ENCODE measurements at places on chromosomes 11 and 22.

DNA sequence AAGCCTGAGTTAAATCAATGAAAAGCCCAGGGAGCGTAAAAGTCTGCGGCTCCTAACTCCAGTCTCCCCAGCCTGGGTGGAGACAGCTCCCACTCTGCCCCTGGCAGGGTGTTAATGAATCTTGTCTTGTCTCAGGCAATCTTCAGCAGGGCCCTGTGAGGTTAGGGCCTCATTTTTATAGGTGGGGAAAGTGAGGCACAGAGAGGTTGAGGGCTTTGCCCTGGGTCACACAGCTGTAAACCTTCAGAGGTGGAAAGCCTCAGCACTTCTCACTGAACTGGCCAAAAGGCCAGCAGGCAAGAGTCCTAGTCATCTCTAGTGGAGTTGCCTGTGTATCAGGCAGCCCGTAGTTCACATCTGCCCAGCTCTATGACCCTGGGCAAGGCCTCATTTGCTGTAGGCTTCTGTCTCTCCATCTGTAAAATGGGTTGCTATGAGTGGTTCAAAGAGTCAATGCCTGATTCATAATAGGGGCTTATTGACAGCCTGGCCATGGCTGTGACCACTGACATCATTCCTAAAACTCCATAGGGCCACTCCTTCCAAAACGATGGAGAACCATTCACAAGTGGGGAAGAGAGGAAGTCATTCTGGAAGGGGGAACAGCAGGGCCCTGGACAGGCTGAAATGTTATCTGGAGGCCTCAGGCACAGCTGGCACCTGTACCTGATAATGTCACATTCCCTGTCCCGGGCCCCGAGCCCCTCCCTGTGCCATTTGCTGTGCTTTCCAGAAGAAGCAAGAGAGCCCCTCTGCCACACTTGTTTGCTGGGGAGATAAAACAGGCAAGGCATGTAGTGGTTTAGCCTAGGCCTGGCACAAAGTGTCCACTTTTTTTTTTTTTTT is 6.0 kb downstream of the CBX7 start:
- H3K4me3 ChIP-seq = peak overlapping the region; percentile 61
- no peak overlapping the region for H3K27ac ChIP-seq
- H3K36me3 ChIP-seq = no peaks in the 10 kb centered on the region
- DNase-seq = no peak
- no peaks in the 10 kb centered on the region for H3K27me3 ChIP-seq

DNA sequence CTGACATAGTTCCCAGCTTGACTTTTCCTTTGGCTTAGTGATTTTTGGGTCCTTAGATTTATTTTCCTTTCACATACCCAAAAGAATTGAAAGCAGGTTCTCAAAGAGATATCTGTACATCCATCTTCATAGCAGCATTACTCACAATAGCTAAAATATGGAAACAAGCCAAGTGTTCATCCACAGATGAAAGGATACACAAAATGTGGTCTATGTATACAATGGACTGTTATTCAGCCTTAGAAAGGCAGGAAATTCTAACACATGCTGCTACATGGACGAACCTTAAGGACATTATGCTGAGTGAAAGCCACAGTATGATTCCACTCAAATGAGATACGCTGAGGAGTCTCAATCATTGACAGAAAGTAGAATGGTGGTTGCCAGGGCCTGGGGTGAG is 171.8 kb downstream of the IGLL1 start:
- DNase-seq = no peak
- no peaks in the 10 kb centered on the region for H3K27me3 ChIP-seq
- no peak overlapping the region for H3K27ac ChIP-seq
- no peaks in the 10 kb centered on the region for H3K36me3 ChIP-seq
- no peaks in the 10 kb centered on the region for H3K4me1 ChIP-seq

GRCh38 chr22:30635273-30636225 is at the start of gene SLC35E4:
Gene SLC35E4, plus strand, starts transcription at chr22:30635781. Its CDS starts 670 bp downstream, at chr22:30636451.
- H3K36me3 ChIP-seq = no peaks in the 10 kb centered on the region
- H3K27ac ChIP-seq = peak within 1 kb of the TSS; percentile 80
- peaks cover 17% of the 10 kb centered on the region for H3K4me1 ChIP-seq
- peak; percentile 87 for DNase-seq

- H3K27me3 ChIP-seq = no peaks in the 10 kb centered on the region
- DNase-seq = no peak
- no peaks in the 10 kb centered on the region for H3K4me1 ChIP-seq
- no peaks in the 10 kb centered on the region for H3K36me3 ChIP-seq
- H3K4me3 ChIP-seq = no peak overlapping the region
- no peak overlapping the region for H3K27ac ChIP-seq
Observed at GRCh38 chr11:134644476-134645456, 232.7 kb upstream of the B3GAT1 start.

DNA sequence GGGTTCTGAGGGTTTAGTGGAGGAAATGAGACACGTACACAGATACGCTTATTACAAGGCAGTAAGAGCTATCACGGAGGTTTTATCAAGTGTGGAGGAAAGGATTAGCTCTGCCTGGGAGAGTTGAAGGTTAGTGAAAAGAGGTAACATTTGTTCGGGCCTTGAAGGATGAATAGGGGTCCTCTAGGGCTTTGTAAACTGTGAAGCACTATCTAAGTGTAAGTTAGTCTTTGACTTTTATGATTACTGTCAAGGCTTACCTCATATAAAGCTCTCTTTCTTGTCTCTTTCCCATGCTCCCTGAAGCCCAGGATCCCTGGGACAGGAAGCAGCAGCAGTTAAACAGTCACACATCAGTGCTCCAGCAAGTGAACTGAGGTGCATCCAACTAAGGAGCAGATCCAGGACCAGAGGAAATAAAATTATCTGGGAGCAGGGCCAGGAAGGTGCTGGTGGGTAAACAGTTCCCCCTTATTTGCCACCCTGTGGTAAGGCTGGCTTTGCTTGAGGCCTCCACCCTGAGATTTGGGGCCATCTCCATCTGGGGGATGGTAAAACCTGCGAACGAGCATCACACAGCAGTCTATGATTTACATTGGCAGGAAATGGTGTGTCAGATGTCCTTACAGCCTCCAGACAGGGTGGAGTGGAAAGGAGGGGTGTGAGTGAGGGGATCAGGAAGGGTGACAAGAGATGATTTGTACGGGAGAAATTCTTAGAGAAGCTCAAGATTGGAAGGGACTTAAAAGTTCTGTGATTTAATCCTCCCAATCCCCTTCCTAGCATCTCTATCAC is 27.2 kb downstream of the GVQW3 start:
- no peaks in the 10 kb centered on the region for H3K36me3 ChIP-seq
- H3K27ac ChIP-seq = no peak overlapping the region
- no peak overlapping the region for H3K4me3 ChIP-seq
- peaks cover 18% of the 10 kb centered on the region for H3K27me3 ChIP-seq
- no peak for DNase-seq

- H3K4me3 ChIP-seq = no peak overlapping the region
- DNase-seq = no peak
- no peak overlapping the region for H3K27ac ChIP-seq
- H3K27me3 ChIP-seq = no peaks in the 10 kb centered on the region
Observed at GRCh38 chr11:122814401-122814800, 23.9 kb upstream of the CRTAM start.

GRCh38 chr11:77345621-77346020 is 44.1 kb upstream of the GDPD4 start:
- H3K4me1 ChIP-seq = no peaks in the 10 kb centered on the region
- no peak overlapping the region for H3K27ac ChIP-seq
- H3K36me3 ChIP-seq = peaks cover 4% of the 10 kb centered on the region
- DNase-seq = peak; percentile 69

Data from fibroblast of lung (primary cell).